ENCODE measurements at places on chromosomes 1 and 21. TPM values are rescaled to one million over a fixed set of nuclear protein-coding genes. Genes with fewer than 3 reads are reported as not detected.

TMEM222 gene
- total RNA-seq = 12.8 TPM

HSPA6 gene
- 1.2 TPM for total RNA-seq

FOXD3 gene
- 2.9 TPM for total RNA-seq

ZNF683 gene
- total RNA-seq = not detected

OLIG1 gene
- not detected for total RNA-seq

KCNA3 gene
- 3.1 TPM for total RNA-seq

NPHP4 gene
- total RNA-seq = 6.8 TPM

SPRR4 gene
- not detected for total RNA-seq

LCE1C gene
- total RNA-seq = not detected

ADIPOR1 gene
- total RNA-seq = 63.6 TPM

MNDA gene
- 9.0 TPM for total RNA-seq

PKP1 gene
- total RNA-seq = 4.0 TPM

SMPDL3B gene
- 0.42 TPM for total RNA-seq

ETV3L gene
- not detected for total RNA-seq

CYP4A11 gene
- total RNA-seq = not detected

- no peak for DNase-seq
Measured at GRCh38 chr21:46051821-46052675, 45.9 kb upstream of the COL6A2 start.

GRCh38 chr1:235017719-235018118 is 110.9 kb downstream of the TOMM20 start:
- DNase-seq = no peak

DNA sequence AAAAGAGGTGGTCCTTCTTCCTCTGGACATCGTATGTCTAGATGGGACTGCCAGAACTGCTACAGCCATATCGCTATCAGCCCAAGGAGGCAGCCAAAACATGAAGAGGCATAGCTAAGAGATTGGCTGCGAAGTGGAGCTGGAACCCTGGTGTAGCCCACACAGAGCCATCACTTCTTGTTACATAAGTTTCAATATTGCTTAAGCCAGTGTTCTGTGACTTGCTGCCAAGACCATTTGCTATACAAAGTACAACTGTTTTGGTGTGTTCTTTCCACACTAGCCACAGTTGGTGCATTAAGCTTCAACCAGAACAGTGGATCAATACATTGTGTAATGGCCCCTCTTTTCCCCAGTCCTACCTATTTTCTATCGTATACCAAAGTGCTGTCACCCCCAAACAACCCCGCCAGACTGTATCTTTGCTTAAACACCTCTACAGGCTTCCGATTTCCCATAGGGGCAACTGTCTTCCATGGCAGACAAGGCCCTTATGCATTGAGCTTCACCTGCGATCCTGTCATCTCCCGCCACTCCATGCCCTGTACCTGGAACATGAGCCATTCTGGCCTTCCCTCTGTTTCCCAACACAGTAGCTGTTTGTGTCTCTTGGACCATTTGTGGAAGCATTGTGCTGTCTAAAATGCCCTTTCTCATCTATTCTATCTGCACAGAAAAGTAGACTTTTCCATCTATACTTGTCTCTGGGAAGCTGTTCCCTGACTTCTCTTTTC is 241.8 kb downstream of the TTLL7 start:
- no peak for DNase-seq

GRCh38 chr21:38438462-38438893 is 59.8 kb downstream of the ERG start:
- no peak for DNase-seq

GRCh38 chr1:9316080-9316444 is 23.4 kb downstream of the SPSB1 start:
- no peak for DNase-seq

DNA sequence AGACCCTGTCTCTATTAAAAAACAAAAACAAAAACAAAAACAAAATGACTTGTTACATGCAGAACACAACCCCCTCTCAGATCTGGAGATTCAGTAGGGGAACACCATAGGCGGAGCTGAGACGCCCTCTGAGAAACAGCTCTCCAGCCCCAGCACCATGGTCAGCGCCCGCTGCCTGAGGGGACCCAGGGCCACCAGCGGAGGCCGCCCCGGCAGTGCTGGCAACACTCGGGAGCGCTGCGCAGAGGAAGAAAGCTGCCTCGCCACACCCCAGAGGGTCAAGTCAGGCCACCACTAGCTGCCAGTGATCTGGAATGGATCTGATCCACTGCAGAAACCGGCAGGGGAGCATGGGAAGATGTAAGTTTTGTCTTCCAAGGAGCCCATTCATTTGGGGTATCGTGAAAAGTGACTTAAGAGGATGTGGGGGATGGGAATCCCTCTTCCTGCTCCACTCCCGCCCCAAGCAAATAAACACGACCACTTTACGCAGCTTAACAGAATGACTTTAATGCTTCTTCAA is 3.1 kb downstream of the ACTA1 start:
- DNase-seq = no peak

GRCh38 chr1:46159516-46159915 is 15.4 kb upstream of the TSPAN1 start:
- no peak for DNase-seq

- DNase-seq = peak; percentile 45
Measured at GRCh38 chr1:94522304-94522703, 19.3 kb downstream of the F3 start.

GRCh38 chr1:180698580-180698979 is 66.8 kb downstream of the XPR1 start:
- no peak for DNase-seq

DNA sequence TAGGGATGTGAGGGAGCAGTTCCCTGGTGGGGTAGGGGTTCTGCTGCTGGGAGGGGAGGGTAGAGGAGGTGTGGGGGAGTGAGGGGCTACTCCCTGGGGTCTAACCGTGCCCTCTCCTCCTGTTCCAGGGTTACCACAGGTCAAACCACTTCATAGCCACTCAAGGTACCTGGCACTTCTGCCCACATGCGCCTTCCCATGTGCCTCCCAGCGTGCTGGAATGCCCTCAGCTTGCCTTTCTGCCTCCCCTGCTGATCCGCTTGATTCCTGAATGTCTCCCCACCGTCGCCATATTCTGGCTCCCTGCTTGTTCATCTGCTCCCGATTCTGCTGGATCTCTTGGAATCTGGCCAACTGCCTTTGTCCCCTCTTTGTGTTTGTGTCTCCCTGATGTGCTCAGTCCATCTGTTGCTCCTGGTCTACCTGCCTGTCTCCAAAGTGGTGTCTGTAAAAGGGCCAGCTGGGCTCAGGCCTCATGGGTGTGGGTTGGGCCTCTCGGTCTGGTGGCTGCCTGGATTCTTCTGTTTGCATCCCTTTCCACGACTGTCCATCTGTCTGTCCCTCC is 74.4 kb downstream of the PTPRU start:
- no peak for DNase-seq

GRCh38 chr1:80639777-80640533 is 1160.8 kb upstream of the ADGRL2 start:
- DNase-seq = no peak

GRCh38 chr1:33289858-33290154 is 31.1 kb downstream of the A3GALT2 start:
- no peak for DNase-seq

- no peak for DNase-seq
Measured at GRCh38 chr1:226638608-226639007, 90.0 kb downstream of the STUM start.

- DNase-seq = no peak
Measured at GRCh38 chr21:42653231-42654061, at the start of gene PDE9A. Gene PDE9A, plus strand, starts transcription at chr21:42653621. Its CDS starts 194 bp downstream, at chr21:42653815.

- peak; percentile 49 for DNase-seq
Measured at GRCh38 chr21:33078907-33079582, 9.1 kb downstream of the OLIG1 start.

GRCh38 chr1:146012703-146013558 is 8.6 kb downstream of the HJV start:
- no peak for DNase-seq

GRCh38 chr1:3533067-3534048 is 78.0 kb downstream of the MEGF6 start:
- no peak for DNase-seq

DNA sequence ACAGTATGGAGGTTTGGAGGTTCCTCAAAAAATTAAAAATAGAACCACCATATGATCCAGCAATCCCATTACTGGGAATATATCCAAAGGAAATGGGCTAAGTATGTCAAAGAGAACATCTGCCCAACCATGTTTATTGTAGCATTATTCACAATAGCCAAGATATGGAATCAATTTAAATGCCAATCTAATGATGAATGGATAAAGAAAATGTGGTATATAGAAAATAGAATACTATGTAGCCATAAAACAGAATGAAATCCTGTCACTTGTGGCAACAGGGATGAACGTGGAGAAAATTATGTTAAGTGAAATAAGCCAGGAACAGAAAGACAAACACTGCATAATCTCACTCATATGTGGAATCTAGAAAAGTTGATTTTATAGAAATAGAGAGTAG is 201.7 kb upstream of the AJAP1 start:
- DNase-seq = no peak

- DNase-seq = no peak
Measured at GRCh38 chr1:175433532-175434282, 241.1 kb upstream of the KIAA0040 start.

DNA sequence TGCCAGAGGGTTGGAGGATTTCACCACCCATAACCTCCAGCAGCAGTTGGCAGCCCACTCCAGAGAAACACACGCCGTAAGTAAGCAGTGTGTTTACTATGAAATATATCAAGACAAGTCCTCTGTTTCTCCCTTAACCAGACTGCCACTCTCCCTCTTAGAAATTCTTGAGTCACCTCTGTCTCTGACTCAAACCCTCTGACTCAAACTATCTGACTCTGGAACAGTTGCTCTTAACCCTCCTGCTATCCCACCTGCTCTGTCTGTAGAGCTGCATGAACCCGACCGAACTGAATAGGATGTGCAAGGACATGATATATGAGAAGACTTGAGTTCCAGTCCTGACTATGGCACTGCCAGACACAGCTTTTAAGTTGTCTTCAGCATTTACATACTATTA is 14.1 kb downstream of the INPP5B start:
- no peak for DNase-seq

- DNase-seq = no peak
Measured at GRCh38 chr1:41487126-41488039, 2.9 kb upstream of the EDN2 start.

- DNase-seq = no peak
Measured at GRCh38 chr21:36700971-36701755, 2.2 kb downstream of the SIM2 start.

- DNase-seq = no peak
Measured at GRCh38 chr1:56095696-56096665, 483.4 kb downstream of the PLPP3 start.

- DNase-seq = no peak
Measured at GRCh38 chr1:220454155-220454777, 73.7 kb upstream of the MARK1 start.

- DNase-seq = no peak
Measured at GRCh38 chr1:190847166-190847565, 369.5 kb upstream of the BRINP3 start.

GRCh38 chr1:3545363-3546047 is 65.8 kb downstream of the MEGF6 start:
- DNase-seq = no peak

DNA sequence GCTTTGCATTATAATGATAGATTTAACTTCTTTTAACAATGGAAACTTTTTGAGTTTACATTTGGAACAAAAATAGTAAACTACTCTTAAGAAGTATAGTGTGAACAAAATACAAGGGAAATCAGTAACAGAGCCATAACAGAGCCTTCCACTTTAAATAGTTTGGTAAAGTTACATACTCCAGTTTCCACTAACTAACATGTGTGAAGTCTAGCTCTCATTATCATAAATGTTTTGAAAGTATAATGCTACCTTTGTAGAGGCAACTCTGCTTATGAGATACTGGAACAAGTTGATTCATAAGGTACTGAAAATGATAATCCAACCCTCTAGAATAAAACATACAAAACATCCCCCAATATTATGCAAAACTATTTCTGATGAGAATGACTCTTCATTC is 1155.1 kb upstream of the ADGRL2 start:
- no peak for DNase-seq

DNA sequence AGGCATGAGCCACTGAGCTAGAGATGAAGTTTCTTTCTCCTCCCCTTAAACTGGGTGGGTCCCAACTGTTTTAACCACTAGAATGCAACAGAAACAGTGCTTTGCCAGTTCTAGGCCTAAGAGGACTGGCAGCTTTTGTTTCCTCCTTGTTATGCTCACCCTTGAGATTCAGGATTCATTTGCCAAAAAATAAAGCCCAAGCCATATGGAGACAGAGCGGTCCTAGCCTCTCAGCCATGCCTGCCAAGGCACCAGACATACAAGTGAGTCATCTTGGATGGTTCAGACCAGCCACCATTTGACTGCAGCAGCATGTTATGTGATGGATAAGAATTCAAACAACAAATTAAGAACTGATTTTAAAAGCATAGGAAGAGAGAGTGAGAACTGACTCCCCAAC is 38.1 kb upstream of the STUM start:
- no peak for DNase-seq

GRCh38 chr1:220353229-220354012 is 81.2 kb upstream of the RAB3GAP2 start:
- no peak for DNase-seq

- DNase-seq = no peak
Measured at GRCh38 chr1:172837816-172838679, 179.1 kb downstream of the FASLG start.

GRCh38 chr1:183760661-183761060 is 44.3 kb upstream of the RGL1 start:
- DNase-seq = no peak

GRCh38 chr1:221117548-221117951 is 238.3 kb downstream of the HLX start:
- no peak for DNase-seq

DNA sequence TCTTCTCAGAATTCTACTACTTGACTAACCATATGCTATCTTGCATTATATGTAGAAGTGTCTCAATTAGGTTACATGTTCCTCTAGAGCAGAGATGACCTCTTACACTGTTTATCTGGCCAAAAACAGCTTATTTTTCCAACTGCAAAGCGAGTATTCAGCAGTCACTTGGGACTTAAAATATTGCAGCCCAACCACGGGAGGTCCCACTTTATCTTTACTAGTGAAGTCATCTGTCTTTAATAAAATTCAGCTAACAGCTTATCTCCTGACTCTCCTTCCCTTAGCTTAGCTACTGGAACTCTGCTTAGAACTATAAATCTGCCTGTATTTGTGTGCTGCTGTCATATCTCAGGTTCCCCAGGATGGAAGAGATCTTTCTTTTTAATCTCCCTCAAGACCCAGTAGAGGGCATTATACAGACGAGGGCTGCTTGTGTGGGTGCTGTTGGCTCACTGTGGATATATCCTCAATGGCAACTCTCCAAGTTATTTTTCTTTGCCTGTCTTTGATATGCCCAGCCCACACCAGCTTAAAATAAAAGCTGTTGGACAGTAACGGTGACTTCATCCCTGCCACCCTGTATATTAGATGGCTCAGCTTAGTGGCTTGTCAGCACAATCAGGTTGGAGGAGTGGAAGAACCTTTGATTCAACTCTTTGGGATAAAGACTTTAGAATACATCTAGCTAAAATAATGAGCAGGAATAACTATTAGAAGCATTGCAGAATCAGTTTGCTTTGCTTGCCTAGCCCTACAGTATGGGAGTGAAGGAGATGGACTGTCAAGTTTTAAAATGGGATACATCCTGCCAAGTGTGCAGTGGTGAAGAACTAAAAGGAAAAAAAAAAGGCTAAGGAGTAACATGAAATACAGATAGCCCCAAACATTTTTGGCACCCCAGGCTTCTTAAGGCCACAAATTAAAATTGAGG is 9.6 kb downstream of the ENSA start:
- no peak for DNase-seq

Measured in urinary bladder (tissue), 4 donors.